Pancreas (tissue), 10 donors: ENCODE measurements at places on chromosomes 7 and 10. TPM values are rescaled to one million over a fixed set of nuclear protein-coding genes. Genes with fewer than 3 reads are reported as not detected.
A peak's percentile ranks its signal among the peaks of the same experiment; 100 is the strongest.

GRCh38 chr7:80279760-80280159 lies 145.1 kb downstream of the GNAI1 start:
- H3K27me3 ChIP-seq, result no peaks in the 10 kb centered on the region
- H3K36me3 ChIP-seq, result no peaks in the 10 kb centered on the region
- no peak for DNase-seq
- H3K4me1 ChIP-seq, result peaks cover 8% of the 10 kb centered on the region

- no peak overlapping the region for H3K27ac ChIP-seq
- H3K4me1 ChIP-seq, result no peaks in the 10 kb centered on the region
- H3K36me3 ChIP-seq, result no peaks in the 10 kb centered on the region
- DNase-seq, result no peak
Measured at GRCh38 chr10:75593692-75594556, 162.5 kb downstream of the LRMDA start.

DNA sequence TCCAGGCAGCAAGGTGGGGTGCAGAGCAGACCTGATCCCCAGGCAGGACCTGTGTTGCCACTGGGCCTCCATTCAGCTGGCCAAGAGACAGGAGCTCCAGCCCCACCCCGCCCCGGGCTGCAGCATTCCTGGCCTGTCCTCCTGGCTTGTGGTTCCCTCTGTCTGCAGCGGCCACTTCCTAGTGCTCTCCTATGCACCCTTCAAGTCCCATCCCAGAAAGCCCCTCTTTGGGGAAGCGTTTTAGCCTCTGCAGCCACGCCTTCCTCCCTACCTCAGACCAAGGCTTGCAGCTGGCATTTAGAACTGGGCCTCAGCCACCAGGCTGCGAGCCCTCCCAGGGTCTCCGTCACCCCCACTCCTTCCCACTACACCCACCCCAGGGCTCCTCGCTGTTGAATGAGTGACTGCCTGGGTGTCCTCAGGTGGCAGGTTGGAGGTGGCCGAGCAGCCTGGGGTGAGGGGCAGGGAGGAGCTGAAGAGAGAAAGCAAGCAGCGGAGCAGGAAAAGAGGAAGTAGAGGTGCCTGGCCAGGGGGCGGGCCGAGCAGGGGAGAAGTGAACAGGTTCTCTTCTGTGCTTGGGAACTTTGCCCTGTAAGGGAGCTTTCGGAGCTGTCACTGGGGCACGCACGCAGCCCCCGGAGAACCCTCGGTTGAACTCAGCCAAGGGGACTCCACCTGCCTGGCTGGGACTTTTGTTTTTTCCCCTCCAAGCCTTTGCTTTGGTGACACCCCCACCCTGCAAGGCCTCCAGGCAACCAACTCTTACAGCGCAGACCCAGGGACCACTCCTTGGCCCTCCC lies 109.1 kb upstream of the TNRC18 start:
- peak overlapping the region; percentile 38 for H3K27ac ChIP-seq
- peaks cover 17% of the 10 kb centered on the region for H3K36me3 ChIP-seq
- H3K27me3 ChIP-seq, result no peaks in the 10 kb centered on the region
- peak; percentile 39 for DNase-seq
- peaks cover 5% of the 10 kb centered on the region for H3K4me1 ChIP-seq
- peak overlapping the region; percentile 87 for H3K4me3 ChIP-seq

DNA sequence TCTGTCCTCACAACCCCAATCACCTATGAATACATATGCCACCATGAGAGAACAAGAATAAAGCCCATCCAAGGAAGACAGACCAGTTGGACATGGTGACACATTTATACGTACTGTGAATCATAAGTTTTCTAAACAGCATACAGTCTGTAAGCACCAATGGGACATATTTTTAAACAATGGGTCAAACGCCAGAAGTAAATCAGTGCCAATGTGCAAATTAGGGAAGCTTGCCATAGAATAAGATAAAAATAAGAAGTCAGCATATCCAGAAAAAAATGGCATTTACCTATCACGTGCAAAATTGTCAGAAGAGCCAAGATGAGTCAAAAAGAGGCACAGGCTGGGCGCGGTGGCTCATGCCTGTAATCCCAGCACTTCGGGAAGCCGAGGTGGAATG lies 910.4 kb downstream of the SORCS1 start:
- DNase-seq, result no peak
- no peaks in the 10 kb centered on the region for H3K4me1 ChIP-seq
- H3K27me3 ChIP-seq, result no peaks in the 10 kb centered on the region
- H3K27ac ChIP-seq, result no peak overlapping the region

Gene ESYT2
- total RNA-seq, result 25.4 TPM

DNA sequence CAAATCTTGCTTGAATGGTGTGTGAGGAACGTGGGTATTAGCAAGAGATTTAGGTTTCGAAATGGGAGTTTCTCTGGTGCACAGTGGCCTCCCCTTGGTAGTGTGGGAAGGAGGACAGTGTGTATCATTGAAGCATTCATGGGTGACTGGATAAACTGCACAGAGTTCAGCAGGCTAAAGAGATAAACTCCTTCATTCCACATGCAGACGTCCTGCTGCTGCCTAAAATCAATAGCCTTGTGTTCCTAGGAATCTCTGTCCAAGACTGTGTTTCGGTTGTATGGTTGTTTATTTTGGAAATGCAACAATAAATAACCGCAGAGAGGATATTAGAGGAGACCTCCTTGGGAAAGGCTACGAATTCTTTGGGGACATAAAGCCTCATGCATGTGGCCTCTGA lies 100.9 kb upstream of the FAM171A1 start:
- no peaks in the 10 kb centered on the region for H3K36me3 ChIP-seq
- no peaks in the 10 kb centered on the region for H3K4me1 ChIP-seq
- H3K27ac ChIP-seq, result no peak overlapping the region
- no peaks in the 10 kb centered on the region for H3K27me3 ChIP-seq
- no peak for DNase-seq

GRCh38 chr7:27697861-27698430 lies 35.3 kb upstream of the HIBADH start:
- no peaks in the 10 kb centered on the region for H3K36me3 ChIP-seq
- H3K27ac ChIP-seq, result peak overlapping the region; percentile 24
- no peaks in the 10 kb centered on the region for H3K27me3 ChIP-seq
- DNase-seq, result no peak

DNA sequence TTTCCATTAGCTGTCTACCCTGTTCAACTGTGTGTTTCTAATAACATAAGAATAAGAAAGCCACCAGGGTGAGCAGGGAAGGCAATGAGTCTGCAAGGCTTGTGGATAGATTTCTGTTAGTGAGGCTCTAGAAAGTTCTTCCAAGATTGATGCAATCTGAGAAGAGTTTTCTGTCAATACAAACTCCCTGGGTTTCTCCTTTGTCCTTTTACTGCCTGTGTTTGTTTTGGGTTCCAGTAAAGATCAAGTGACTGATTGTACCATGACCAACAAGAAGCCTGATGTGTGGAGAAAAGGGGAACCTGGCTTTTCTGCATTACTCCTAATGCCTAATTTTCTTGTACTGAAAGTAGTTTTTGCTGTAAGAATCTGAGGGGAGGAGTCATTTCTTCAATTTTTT lies 139.9 kb downstream of the CFTR start:
- no peak overlapping the region for H3K4me3 ChIP-seq
- DNase-seq, result no peak
- H3K27me3 ChIP-seq, result no peaks in the 10 kb centered on the region
- no peaks in the 10 kb centered on the region for H3K36me3 ChIP-seq
- H3K4me1 ChIP-seq, result no peaks in the 10 kb centered on the region

DNA sequence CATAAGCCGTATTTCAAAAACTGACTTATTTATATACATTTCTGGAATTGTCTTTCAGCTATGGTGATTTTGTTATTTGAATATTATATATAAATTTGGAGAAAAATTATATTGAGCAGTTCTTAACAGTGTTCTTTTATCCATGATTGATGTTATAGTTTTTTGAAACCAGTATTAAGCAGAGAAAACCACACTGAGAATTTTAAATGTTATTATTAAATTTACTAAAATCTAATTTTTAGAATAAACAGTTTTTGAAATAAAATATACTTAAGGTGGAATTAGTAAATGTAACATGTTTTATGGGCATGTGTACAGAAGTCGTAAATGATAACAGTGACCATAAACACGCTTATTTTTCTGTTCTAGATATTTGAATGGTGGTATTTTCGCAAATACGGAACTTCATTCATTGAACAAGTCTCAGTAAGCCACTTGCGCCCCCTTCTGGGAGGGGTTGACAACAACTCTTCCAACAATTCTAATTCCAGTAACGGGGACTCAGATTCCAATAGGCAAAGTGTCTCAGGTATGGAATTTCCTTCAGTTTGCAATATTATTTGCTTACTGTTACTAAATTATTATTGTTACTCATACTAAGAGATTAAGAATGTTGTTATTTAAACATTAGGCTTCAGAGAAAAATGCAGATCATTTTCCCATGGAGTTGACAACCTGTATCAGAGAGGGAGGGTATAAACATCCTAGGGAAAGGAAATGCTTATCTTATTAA lies 166.1 kb downstream of the ST7 start:
- H3K4me1 ChIP-seq, result peaks cover 13% of the 10 kb centered on the region
- H3K27me3 ChIP-seq, result no peaks in the 10 kb centered on the region
- H3K27ac ChIP-seq, result no peak overlapping the region
- peak; percentile 81 for DNase-seq

GRCh38 chr7:46945328-46945727 lies 636.6 kb downstream of the TNS3 start:
- DNase-seq, result no peak
- H3K4me1 ChIP-seq, result no peaks in the 10 kb centered on the region
- no peaks in the 10 kb centered on the region for H3K36me3 ChIP-seq
- no peak overlapping the region for H3K4me3 ChIP-seq
- H3K27me3 ChIP-seq, result no peaks in the 10 kb centered on the region
- no peak overlapping the region for H3K27ac ChIP-seq

DNA sequence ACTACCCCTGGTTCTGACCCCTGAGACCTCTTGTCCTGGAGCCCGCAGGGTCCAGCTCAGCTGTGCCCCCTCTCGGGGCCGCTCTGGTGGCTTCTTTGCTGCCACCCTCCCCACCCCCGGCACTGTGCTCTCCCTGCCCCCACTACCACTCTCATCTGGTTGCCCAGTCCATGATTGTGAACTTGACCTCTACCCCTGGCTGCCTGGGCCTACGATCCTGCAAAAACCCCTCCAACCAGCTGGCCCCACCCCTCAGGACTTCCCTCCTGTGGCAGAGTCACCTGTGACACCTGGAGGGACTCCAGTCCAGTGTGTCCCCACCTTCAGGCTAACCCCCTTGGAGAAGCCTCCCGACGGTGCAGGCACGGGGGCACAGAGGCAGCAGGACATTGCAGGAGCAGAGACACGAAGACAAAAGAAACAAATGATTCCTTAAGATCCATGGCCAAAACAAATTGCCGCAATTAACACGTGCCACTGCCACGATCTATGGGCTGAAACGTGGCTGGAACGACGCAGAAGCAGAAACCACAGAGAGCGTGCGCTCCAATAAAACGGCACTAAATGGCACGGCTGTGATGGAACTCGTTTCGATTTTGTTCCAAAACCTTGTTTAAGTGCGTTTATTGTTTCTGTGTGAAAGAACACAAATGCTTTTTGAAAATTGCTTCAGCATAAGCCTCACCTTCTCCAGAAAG lies 72.0 kb downstream of the PARP12 start:
- H3K4me3 ChIP-seq, result no peak overlapping the region
- no peaks in the 10 kb centered on the region for H3K36me3 ChIP-seq
- DNase-seq, result no peak
- no peaks in the 10 kb centered on the region for H3K27me3 ChIP-seq
- no peaks in the 10 kb centered on the region for H3K4me1 ChIP-seq

- H3K4me1 ChIP-seq, result no peaks in the 10 kb centered on the region
Measured at GRCh38 chr10:49008091-49008490, 68.5 kb upstream of the LRRC18 start.

Gene SUN3
- not detected for total RNA-seq

GRCh38 chr7:106070567-106071254 lies 41.4 kb downstream of the SYPL1 start:
- peak overlapping the region; percentile 70 for H3K27ac ChIP-seq
- no peaks in the 10 kb centered on the region for H3K27me3 ChIP-seq
- no peaks in the 10 kb centered on the region for H3K36me3 ChIP-seq
- no peak for DNase-seq

- DNase-seq, result peak; percentile 59
- H3K27me3 ChIP-seq, result no peaks in the 10 kb centered on the region
- no peaks in the 10 kb centered on the region for H3K36me3 ChIP-seq
- no peak overlapping the region for H3K27ac ChIP-seq
Measured at GRCh38 chr10:60964257-60965235, 20.6 kb upstream of the RHOBTB1 start.

Gene CACNA2D1
- 1.1 TPM for total RNA-seq

DNA sequence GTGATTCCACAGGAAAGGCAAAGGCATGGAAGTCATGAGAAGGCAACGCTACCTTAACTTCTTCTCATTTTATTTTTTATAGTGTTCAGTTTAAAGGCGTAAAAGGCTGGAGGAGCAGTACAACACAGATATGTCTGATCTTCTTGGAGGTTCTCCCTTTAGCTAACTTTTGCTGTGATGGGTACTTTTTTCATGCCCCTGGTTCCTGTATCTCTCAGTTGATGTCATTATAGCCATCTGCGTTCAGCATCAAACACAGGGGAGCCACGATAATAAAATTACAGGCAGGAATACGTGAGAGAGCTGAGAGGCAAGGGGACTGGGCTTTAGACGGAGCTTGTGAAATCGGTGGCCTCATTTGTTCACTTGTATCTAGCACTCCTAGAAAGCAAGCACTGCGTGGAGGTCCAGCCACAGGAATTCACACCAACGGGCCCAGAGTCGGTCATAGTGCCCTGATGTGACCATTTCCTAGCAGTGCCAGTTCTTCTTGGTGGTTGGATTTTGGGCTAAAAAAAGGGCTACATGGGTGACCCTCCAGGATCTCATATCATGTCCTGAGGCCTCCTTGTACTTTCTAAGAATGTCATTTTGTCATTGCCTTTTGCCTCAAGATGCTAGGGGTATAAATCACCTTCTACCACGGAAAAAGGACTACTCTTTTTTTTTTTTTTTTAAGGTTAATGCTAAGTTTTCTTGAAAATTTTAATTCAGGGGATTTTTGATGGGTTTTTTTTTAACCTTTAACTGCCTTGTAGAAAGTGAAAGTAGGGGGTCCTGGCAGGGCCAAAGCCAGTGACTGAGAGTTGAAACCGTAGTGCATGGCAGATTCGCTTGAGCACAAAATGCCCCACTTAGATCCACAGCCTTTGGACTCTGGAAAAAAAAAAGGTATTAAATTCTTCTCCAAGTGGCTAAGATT lies 191.5 kb downstream of the CELF2 start:
- no peak overlapping the region for H3K27ac ChIP-seq
- no peak overlapping the region for H3K4me3 ChIP-seq
- no peaks in the 10 kb centered on the region for H3K27me3 ChIP-seq
- peaks cover 9% of the 10 kb centered on the region for H3K4me1 ChIP-seq
- no peak for DNase-seq

DNA sequence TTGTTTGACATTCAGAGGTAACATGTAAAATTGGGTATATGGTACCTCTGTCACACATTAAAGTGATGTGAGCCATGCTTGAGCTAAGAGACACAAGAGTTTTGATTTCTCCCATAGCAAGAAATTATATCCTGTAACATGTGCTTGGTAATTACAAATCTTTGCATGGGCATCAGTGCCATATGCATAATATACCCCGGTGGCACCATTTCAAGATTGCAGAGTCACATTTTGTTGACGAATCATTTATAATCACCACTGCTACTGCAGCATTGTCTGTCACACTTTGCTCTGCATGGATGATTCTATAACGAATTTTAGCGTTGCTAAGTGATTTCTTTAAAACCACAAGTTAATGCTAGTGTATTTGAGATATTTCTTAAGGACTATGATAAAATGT lies 443.7 kb upstream of the LRRN3 start:
- H3K27me3 ChIP-seq, result no peaks in the 10 kb centered on the region
- DNase-seq, result no peak
- H3K27ac ChIP-seq, result no peak overlapping the region
- no peaks in the 10 kb centered on the region for H3K4me1 ChIP-seq

Gene NXPH1
- total RNA-seq, result not detected

- no peak for DNase-seq
- no peaks in the 10 kb centered on the region for H3K36me3 ChIP-seq
- no peak overlapping the region for H3K4me3 ChIP-seq
- H3K4me1 ChIP-seq, result no peaks in the 10 kb centered on the region
- no peak overlapping the region for H3K27ac ChIP-seq
Measured at GRCh38 chr7:104156842-104157277, 51.0 kb downstream of the ORC5 start.
